ENCODE measurements at places on chromosomes 11 and 22.

GRCh38 chr22:41280065-41280464 lies 5.9 kb downstream of the RANGAP1 start:
- DNase-seq: no peak

DNA sequence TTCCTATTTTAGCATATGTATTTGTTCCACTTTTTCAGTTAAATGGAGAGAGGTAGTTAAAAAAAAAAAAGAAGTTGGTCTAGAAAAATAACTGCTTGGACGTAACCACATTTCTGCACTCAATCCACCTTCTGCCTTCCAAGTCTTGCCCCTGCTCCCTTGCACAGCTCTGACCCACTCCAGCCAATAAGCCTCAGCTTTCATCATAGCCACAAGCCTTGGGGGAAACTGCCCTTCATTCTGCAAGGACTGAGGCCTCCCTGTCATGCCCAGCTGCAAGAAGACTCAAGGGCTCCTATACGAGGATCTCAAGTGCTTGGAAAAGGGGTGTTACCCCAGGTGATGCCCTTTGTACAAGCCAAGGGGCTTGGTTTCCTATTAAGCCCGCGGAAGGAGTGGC lies 36.0 kb upstream of the OAF start:
- DNase-seq: no peak

- no peak for DNase-seq
These were observed 20.7 kb downstream of the LINC01488 start for GRCh38 chr11:69501891-69502860.

- DNase-seq: no peak
These were observed 1.2 kb downstream of the KMT2A start for GRCh38 chr11:118437208-118438125.

Data from stimulated activated CD4-positive, alpha-beta T cell treated with anti-CD3 and anti-CD28 coated beads, Interleukin-1b, Interleukin-23, amount 100 ng/mL, for 1 hour (primary cell).